ENCODE measurements at places on chromosomes 11 and 22.

GRCh38 chr11:58465690-58466089, 23.7 kb upstream of the OR5B12 start:
- no peak for DNase-seq

DNA sequence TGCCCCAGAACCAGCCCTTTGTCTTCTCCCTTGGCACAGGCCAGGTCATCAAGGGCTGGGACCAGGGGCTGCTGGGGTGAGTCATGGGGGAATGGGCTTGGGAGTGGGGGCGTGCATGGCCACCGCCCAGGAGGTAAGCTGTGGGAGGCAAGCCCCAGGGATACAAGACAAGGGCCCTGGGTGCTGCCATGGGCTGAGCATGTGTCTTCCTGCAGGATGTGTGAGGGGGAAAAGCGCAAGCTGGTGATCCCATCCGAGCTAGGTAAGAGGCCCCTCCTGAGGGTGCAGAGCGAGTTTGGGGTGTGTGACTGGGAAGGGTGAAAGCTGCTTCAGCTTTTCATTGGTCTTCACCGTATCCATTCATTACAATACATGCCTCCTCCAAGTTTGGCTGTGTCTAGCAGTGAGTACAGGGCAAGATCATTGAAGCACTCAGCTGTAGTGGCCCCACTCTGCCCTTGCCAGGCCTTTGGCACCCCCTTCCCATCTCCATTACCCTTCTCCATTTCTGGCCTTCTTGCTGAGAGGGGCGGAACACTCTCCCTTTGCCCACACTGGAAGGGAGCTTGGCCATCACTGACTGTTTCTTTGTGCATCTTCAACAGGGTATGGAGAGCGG, 2.5 kb downstream of the FKBP2 start:
- no peak for DNase-seq

DNA sequence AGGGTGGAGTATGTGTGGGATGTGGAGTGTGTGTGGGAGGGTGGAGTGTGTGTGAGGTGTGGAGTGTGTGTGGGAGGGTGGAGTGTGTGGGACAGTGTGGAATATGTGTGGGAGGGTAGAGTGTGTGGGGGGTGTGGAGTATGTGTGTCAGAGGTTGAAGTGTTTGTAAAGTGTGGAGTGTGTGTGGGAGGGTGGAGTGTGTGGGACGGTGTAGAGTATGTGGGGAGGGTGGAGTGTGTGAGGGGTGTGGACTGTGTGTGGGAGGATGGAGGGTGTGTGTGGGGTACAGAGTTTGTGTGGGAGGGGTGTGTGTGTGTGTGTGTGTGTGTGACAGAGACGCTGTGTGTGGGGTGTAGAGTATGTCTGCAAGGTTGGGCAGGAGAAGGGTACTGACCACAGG, 355.5 kb downstream of the CADM1 start:
- DNase-seq = no peak

DNA sequence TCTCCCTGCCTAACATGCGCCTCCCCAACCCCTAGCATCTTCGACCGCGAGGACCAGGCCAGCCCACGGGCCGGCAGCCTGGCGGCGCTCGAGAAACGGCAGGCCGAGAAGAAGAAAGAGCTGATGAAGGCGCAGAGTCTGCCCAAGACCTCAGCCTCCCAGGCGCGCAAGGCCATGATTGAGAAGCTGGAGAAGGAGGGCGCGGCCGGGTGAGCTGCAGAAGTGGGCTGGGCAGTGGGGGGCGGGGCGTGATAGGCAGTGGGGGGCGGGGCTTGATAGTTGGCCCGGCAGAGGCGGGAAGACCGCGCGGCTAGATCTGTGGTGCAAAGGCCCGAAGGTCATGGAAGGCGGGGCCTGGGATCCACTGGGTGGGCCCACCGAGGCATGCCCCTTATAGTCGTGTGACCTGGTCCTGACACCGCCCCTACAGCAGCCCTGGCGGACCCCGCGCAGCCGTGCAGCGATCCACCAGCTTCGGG, 8.7 kb downstream of the SELENOM start:
- DNase-seq = no peak

- DNase-seq = no peak
Measured at GRCh38 chr22:19759427-19760057, 1.0 kb upstream of the TBX1 start.

GRCh38 chr11:82321206-82321605, 412.5 kb downstream of the FAM181B start:
- no peak for DNase-seq

DNA sequence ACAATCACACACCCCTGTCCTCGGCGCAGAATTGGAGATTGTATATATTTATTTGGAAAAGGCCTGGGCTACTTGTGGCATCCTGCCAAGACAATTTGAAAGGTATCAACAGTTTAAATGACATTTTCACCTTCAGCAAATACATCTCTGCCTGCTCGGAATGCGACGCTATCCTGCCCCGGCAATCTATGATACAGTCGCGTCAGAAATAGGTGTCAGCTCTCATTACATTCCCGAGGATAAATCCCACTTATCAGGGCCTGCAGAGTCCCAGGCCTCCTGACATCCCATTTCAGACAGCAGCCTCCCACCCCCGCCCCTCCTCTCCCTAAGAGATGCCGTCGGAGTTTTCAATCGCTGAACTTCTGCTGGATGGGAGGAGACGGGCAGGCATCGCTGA, 114.7 kb downstream of the BRD1 start:
- DNase-seq = no peak

DNA sequence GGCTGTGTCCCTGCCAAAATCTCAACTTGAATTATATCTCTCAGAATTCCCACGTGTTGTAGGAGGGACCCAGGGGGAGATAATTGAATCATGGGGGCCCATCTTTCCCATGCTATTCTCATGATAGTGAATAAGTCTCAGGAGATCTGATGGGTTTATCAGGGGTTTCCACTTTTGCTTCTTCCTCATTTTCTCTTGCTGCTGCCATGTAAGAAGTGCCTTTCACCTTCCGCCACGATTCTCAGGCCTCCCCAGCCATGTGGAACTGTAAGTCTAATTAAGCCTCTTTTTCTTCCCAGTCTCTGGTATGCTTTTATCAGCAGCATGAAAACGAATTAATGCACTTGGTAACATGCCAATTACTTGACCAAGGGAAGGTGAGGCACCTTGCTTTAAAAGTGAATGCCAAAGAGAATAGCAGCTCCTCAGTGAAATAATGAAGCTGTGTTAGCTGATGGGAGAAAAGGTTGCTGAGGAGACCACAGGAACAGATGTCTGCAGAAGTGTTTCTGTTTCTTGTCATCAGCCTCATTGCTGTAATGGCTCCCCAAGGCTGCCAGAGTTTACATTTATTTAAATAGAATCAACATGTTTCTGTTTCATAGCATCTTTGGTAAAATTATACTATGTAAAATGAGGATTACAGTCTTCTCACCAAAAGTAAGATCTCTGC, 89.0 kb upstream of the CD44 start:
- no peak for DNase-seq

- DNase-seq = no peak
Measured at GRCh38 chr22:26724414-26724813, 67.0 kb downstream of the MIAT start.

DNA sequence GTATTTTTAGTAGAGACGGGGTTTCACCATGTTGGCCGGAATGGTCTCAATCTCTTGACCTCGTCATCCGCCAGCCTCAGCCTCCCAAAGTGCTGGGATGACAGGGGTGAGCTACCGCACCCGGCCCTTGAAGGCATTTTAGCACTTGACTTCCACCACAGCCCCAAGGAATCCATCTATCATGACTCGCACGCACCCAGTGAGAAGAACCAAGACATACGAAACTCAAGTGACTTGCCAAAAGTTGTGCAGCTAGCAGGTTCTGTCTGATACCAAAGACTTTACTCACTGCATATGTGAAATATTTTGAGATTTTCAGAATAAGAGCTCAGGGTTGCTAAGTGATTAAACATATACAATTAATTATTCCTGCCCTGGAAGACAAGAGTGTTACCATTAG, 21.0 kb downstream of the FLI1 start:
- peak; percentile 94 for DNase-seq

DNA sequence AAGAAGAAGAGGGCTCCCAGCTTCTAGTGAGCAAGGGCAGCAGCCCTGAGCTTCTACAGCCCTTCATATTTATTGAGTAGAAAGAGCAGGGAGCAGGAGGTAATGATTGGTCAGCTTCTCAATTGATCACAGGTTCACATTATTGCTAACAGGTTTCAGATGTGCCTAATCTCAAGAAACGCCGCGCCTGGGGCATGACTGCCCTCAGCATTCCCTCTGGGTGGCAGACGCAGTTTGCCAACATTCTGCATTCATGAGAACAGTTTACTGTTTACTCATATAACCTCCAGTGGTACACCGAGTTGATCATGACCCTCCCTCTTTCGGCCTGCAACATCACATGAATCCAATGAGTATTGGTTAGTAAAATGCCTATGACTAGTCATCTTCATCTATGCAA, 4.7 kb upstream of the ZNF74 start:
- no peak for DNase-seq
